ENCODE measurements at places on chromosomes 12 and 14.

DNA sequence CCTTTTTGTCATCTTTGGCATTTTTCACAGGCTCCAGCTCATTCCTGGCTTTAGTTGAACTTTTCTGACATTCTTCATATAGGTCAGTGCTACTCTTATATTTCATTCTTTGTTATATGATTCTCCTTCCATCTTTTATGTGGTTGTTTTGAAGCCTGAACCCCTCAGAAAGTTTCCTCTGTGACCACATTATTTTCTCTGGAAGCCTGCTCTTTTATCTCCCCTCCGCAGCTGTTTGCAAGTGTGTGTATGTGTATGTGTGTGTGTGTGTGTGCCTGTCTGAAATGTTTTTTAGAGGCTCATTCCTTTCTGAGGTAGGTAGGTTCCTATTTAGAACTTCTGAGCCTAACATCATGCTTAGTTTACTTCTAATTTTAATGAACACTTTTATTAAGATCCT, 47.6 kb downstream of the ANO4 start:
- no peak for DNase-seq

- no peak for DNase-seq
These were observed 55.1 kb upstream of the E2F7 start for GRCh38 chr12:77120156-77121085.

DNA sequence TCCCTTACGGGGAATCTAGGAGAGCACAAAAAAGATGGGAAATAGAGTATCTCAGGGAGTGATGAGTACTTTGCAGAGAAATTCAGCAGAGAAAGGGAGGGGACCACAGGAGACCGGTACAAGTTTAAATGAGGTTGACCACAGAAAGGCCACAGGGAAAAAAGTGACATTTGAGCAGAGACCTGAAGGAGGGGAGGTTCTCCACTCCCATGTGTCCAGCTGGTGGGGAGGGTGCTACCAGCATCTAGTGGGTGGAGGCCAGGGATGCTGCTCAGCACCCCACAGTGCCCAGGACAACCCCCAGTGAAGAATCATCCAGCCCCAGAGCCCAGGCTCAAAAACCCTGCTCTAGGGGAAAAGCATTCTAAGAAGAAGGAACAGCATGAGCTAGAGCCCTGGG, 34.6 kb downstream of the TESC start:
- no peak for DNase-seq

GRCh38 chr14:71705460-71705859, 226.8 kb upstream of the RGS6 start:
- DNase-seq, result no peak

DNA sequence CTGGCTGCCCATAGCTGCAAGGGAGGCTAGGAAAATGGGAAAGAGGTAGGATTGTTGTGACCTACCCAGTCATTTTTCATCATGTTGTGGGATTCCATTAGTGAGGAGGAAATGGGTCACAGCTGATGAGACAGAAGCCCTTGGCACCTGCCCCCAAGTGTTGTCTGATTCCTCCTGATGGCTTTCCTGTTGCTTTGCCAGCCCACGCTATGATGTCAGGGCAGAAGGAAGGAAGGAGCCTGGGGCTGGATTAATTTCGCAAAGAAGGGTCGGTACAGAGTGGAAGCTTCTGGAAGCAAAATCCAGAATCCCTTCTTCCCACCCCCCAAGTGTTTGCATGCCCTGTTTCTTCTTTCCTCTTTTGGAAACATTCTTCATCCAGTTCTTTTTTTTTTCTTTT, 8.7 kb downstream of the OTUB2 start:
- DNase-seq, result no peak

GRCh38 chr12:122866379-122866778, 29.5 kb downstream of the VPS37B start:
- DNase-seq, result no peak

- DNase-seq, result no peak
These were observed 6.0 kb downstream of the LTB4R start for GRCh38 chr14:24317141-24317928.

GRCh38 chr14:68377459-68377858, 415.4 kb downstream of the ZFP36L1 start:
- no peak for DNase-seq

DNA sequence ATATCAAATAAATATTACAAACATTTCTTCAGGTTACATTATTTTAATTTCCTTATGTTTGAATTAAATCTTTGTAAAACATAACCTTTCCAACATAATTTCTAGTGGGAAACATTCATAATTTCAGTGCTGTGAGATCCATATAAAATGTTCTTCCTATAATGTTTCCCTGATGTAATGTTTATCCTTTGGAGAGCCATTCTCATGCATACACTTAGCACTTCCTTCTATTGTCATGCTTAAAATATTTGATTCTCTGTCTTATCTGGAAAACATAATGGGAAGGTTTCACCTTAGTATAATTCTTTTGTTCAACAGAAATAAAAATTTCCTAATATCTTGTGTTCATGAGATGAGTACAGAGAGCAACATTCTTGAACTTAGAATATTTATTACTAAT, 472.5 kb downstream of the ADAMTS20 start:
- no peak for DNase-seq

All from NCI-H345 (cell line).